ENCODE measurements at places on chromosomes 13 and 19. TPM values are rescaled to one million over a fixed set of nuclear protein-coding genes. Genes with fewer than 3 reads are reported as not detected.

DNA sequence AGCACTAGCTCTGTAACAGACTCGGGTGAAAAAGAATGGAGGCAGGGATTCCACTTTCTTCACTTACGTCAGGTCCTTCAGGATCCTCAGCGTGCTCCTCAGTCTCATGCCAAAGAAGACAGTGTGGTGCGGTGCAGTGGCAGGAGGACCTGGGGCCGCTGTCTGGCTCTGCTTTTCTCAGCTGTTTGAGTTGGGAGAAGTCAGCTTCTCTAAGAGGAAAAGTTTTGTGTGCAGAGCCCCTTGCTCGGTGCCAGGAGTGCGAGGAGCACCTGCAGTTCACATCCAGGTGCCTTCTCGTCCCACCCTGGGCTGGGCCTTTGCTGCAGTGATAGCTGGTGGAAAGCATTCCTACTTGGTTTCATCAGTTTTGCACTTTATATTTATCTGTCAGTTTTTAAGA is 77.9 kb upstream of the TEX29 start:
- DNase-seq: no peak

DNA sequence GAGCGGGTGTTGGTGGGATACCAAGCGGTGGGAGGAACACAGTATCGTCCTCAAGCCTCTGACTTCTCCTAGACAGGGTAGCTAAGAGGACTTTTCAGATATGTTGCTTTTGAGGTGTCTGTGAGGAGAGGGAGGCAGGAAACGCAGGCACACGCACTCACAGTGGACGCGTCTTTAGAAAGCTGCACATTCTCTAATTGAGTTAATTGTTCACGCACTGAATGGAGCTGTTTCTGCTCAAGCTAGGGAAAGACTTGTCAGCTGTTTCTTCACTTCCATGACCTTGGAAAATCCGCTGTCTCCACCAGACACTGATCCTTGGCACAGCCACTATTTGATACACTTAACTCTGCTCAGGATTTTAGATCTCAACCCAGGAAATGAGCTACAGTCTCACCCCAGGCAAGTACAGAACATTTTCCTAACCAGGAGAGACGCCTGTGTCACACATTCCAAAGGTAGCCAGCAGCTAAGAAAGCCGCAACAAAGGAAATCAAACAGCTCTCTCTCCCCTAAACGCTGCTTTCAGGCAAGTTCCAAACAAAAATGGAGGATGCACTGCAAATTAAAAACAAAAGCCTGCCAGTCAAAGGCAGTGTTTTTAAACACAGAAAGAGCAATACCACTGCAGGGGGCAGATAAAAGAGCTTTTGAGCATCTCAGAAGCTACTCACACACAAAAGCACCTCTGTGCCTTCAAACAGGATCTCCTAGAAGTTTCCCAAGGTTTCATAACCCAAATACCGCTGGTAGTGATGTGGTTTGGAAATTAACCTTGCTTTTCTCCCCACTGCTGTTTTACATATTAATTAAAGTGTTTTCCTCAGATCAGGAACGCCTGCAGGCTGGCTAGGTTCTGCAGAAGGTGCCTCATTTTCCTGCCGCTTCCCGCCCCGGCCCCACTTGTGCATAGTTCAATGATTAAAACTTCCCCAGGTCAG is 57.3 kb downstream of the IRS2 start:
- no peak for DNase-seq

DNA sequence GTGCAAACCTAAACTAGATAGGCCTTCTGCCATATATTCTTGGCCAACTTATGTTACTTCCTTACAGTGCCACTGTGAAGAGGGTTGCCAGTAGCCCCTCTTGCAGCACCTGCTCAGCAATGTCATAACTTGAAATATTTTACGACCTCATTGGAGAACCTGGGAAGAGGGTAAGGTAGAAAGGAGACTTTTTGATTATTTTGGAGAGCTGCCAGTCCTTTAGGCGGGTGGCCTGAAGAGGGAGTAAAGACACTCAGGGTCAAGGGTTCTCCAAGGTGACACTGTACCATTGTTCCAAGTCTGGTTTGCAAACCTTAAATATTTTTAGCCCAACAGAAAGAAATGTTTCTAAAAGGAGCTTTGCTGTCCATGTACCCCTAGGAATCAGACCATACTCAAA is 118.3 kb downstream of the FLT1 start:
- no peak for DNase-seq

DNA sequence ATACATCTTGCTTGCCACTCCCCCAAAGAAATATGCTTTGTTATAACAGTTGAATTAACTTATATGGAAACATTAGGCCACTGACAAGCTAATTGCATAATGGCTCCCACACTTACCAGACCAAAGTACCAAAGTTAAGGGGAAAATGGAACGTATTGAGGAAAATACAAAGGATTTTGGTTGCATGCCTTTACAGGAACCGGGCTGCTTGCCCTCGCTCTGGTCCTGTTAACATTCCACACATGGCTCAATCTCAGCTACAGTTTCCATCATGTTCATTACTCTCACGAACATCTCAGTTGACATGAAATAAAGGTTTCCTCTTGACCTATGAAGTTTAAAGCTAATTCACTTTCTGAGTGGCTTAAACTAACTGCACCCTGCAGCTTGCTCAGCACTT is 220.7 kb upstream of the RXFP2 start:
- DNase-seq: no peak

DNA sequence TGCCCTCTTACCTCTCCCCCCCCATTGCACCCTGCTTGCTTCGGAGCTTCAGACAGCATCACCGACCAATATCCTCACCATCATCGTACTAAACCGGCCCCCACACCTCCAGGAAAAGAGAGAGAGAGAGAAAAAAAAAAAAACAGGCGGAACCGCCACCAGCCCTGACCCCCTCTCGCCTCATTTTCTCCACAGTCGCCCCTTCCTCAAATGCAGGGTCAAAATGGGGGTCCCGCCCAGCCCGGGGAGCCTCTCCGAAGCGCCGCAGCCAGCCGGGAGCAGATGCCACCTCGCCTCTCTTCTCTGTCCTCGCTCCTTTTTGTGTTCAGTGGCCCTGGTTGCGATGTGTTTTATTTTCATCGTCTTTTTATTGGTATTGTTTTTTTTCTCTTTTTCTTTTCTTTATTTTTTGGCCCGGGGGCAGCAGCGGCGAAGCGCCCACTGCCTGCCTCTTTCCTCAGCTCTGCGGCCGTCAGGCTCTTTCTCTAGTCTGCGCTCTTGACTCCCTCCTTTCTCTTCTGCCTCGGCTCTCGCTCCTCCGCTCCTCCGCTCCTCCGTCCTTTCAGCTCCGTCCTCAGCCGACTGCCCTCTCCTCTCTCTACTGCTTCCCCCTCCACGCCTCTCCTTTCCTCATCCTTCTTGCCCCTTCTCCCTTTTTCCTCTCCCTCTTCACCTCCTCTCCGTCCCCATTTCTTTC is 41.4 kb downstream of the DEDD2 start:
- DNase-seq: no peak

DNA sequence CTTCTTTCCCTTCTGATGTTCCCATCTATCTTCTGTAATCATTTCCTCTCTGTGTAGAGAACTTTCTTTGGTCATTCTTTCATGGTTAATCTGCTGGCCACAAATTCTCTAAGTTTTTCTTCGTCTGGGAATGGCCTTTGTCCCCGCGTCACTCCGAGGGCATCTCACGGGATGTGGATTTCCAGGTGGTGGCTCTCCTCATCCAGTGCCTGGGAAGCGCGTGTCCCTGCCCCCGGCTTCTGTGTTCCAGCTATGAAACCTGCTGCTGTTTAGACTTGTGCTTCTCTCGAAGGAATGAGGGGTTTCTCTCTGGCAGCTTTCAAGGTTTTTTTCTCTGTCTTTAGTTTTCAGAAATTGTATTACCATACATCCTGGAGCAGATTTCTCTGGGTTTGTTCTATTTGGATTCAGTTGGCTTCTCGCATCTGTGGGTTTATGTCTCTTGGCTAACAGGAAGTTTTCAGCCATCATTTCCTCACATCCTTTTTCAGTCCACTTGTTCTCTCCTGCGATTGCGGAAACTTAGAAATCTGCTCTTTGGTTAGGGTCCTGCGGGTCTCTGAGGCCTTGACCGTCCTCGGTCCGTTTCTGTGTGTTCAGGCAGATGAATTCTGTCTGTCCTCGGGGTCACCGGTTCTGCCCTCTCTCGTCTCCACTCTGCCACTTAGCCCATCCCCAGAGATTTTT is 36.9 kb upstream of the DCUN1D2 start:
- DNase-seq: no peak

DNA sequence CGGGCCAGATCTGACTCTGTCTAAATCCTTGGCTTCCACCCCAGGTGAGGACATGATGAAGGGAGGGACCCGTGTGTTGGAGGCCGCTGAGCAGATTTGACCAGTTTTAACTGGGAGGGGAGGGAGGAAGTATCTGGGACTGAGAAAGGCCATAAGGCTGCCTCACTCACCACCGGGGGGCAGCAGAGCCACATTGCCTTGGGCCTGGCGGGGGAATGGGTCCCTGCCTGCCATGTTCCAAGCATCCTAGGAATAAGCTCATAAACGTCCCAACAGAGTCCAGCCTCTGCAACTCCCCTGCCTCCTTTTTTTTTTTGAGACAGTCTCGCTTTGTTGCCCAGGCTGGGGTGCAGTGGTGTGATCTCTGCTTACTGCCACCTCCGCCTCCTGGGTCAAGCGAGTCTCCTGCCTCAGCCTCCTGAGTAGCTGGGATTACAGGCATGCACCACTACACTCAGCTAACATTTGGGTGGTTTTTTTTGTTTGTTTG is 15.5 kb downstream of the MAST3 start:
- DNase-seq: peak; percentile 58

- DNase-seq: no peak
These were observed 35.3 kb upstream of the NPAS1 start for GRCh38 chr19:46984077-46985010.

- no peak for DNase-seq
These were observed 349.2 kb upstream of the ARGLU1 start for GRCh38 chr13:106917024-106917571.

GRCh38 chr19:19409631-19410030 is 4.2 kb downstream of the GATAD2A start:
- no peak for DNase-seq

- no peak for DNase-seq
These were observed 44.3 kb downstream of the COL4A1 start for GRCh38 chr13:110262508-110263291.

DNA sequence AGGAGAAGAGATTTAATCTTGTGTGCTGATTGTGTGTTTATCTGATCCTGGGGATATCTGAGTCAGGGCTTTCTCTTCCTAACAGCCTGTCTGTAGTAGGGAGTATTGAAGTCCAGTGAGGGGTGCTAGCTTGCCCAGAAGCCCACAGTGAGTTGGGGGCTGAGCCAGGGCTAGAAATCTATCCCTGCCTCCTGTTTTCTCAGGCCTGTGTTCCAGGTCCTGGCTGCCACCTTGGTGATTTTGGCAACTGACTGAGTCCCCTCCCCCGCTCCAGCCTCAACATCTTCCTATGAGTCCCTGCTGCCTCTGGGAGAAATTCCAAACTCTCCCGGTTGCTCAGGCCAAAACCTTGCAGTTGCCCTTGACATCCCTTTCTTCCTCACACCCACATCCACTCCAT is 7.7 kb upstream of the NOVA2 start:
- DNase-seq: no peak

DNA sequence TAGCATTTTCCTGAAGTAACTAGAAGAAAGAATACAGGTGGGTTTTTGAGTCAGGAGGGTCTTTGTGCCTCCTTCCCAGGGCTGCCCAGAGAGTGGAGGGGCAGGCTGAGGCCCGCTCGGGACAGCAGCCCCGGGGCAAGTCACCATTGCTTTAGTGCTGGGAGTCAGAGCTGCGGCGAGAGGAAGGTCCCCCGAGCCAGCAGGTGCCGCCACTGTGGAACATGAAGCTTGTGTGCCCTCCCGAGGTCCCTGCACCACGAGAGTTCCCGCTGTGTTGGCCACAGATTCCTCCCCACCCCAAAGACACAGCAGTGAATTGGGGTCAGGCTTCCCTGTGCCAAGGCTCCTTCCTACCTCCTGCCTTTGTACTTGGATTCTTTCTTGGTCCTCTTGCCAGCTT is 50.9 kb upstream of the TEX29 start:
- DNase-seq: no peak

GRCh38 chr13:87678372-87678752 is 7.2 kb downstream of the SLITRK5 start:
- no peak for DNase-seq

DNA sequence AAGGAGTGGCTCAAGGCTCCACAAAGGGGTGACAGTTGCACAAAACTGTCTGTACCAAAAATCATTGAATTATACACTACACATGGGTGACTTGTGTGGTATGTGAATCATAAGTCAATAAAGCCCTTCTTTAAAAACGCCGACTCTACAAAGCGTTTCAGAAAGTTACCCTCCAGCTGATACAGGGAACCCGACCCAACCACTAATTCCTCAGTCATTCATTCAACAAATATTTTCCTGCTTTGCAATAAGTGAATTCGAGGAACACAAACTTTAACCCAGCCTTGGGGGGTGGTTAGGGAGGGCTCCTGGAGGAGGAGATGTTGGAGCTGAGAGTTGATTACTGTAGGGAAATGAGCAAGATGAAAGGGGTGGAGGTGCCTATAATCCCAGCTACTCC is 32.0 kb downstream of the LTBP4 start:
- no peak for DNase-seq

DNA sequence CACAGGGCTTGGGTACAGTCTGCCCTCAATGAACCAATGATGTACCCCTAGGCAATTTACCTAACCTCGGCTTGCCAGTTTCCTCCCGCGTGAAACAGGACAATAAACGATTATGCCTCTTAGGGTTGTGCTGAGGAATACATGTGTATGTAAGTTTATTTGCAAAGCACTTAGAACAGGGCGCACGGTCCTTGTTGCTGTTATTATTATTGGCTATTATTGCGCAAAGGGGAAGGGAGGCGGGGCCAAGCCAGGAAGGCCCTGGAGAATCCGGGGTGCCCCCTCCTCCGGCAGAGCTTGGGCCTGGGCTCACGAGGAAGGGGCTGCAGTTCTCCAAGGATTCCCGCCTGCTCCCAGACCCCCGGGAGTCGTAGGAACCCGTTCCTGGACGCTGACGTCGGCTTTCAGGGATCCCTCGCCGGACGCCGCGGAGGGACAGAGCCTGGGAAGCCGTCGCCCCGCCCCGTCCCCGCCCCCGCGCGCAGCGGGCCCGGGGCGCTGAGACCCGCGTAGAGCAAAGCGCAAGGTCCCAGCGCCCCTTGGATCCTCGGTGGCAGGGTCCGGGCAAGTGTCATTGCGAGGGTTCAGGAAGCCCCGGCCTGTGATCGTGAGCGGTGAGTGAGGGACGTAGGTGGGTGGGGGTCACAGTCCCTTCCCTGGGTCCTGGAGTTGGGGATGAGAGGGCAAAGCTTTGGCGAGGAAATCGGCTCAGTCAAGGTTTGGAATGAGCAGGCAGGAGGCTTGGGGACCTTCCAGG is at the start of gene TMEM91:
Gene TMEM91 (plus strand): TSS at position 293 of the 757 bp plus-strand sequence. CDS start 1,777 bp downstream, outside the sequence.
- DNase-seq: no peak

The SPTBN4 gene
- 2.1 TPM for polyA plus RNA-seq

The PGLYRP2 gene
- polyA plus RNA-seq: not detected

The PRSS57 gene
- 0.46 TPM for polyA plus RNA-seq

The DPP9 gene
- polyA plus RNA-seq: 26.5 TPM

The METTL21C gene
- polyA plus RNA-seq: 1.1 TPM

The NCAN gene
- polyA plus RNA-seq: 0.14 TPM

The SLC8A2 gene
- 0.30 TPM for polyA plus RNA-seq

The MPV17L2 gene
- polyA plus RNA-seq: 9.0 TPM

All from left renal pelvis (tissue), 4 donors.